ENCODE measurements at places on chromosomes 12 and 14. TPM values are rescaled to one million over a fixed set of nuclear protein-coding genes. Genes with fewer than 3 reads are reported as not detected.

TAS2R13 gene
- total RNA-seq: not detected

AEBP2 gene
- 21.3 TPM for total RNA-seq

PRB2 gene
- total RNA-seq: not detected

AMHR2 gene
- total RNA-seq: 2.1 TPM

B4GALNT1 gene
- 51.6 TPM for total RNA-seq

PLEKHG3 gene
- 27.1 TPM for total RNA-seq

EID3 gene
- total RNA-seq: 7.0 TPM

RAD9B gene
- 0.13 TPM for total RNA-seq

NPAS3 gene
- total RNA-seq: not detected

SDR9C7 gene
- not detected for total RNA-seq

ZNF891 gene
- 0.24 TPM for total RNA-seq

GPR84 gene
- not detected for total RNA-seq

CALCOCO1 gene
- total RNA-seq: 21.0 TPM

NPFF gene
- not detected for total RNA-seq

CHD8 gene
- 39.4 TPM for total RNA-seq

LLPH gene
- total RNA-seq: 53.0 TPM

HOXC13 gene
- total RNA-seq: 11.6 TPM

OTX2 gene
- total RNA-seq: not detected

SLC17A8 gene
- total RNA-seq: not detected

VSIG10 gene
- total RNA-seq: 17.6 TPM

TAS2R7 gene
- not detected for total RNA-seq

CD163 gene
- total RNA-seq: not detected

CIROP gene
- not detected for total RNA-seq

B3GNT4 gene
- total RNA-seq: 1.4 TPM

ADAMTS20 gene
- not detected for total RNA-seq

RBP5 gene
- not detected for total RNA-seq

MDGA2 gene
- not detected for total RNA-seq

KRT73 gene
- total RNA-seq: not detected

SLC24A4 gene
- total RNA-seq: 0.21 TPM

KRT1 gene
- not detected for total RNA-seq

RAB15 gene
- total RNA-seq: 21.6 TPM

OR4E2 gene
- total RNA-seq: not detected

FOS gene
- 9.8 TPM for total RNA-seq

NOVA1 gene
- 3.5 TPM for total RNA-seq

RAPGEF3 gene
- 0.54 TPM for total RNA-seq

USP5 gene
- 76.4 TPM for total RNA-seq

RFLNA gene
- total RNA-seq: not detected

Data from A549 treated with ZK216348 at 1 μM for 4 hours (cell line).